ENCODE measurements at places on chromosomes 7 and 10.
A peak's percentile ranks its signal among the peaks of the same experiment; 100 is the strongest.

DNA sequence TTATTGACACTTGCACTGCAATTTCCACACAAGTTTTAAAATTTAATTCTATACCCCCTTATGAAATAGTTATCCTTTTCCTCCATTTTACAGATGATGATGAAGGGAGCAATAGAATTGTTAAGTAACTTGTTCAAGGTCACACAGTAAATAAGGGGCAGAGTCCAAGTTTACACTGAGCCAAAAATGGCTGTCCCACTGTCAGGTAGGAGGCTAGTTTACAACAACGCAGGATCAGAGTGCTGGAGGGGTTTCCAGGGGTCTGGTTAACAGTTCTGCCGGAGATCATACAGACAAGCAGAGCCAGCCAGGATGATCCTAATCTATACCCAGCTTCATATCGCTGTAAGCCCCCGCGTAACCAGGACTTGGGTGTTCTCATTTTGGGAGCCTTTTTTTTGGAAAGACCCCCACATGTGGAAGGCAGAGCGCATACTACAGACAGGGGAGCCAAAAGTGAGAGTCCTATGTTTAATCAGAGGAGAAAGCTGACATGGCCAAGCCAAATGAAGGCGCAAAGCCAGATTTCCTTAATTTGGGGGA, 524 bp upstream of the UNC5B start:
- DNase-seq = no peak

DNA sequence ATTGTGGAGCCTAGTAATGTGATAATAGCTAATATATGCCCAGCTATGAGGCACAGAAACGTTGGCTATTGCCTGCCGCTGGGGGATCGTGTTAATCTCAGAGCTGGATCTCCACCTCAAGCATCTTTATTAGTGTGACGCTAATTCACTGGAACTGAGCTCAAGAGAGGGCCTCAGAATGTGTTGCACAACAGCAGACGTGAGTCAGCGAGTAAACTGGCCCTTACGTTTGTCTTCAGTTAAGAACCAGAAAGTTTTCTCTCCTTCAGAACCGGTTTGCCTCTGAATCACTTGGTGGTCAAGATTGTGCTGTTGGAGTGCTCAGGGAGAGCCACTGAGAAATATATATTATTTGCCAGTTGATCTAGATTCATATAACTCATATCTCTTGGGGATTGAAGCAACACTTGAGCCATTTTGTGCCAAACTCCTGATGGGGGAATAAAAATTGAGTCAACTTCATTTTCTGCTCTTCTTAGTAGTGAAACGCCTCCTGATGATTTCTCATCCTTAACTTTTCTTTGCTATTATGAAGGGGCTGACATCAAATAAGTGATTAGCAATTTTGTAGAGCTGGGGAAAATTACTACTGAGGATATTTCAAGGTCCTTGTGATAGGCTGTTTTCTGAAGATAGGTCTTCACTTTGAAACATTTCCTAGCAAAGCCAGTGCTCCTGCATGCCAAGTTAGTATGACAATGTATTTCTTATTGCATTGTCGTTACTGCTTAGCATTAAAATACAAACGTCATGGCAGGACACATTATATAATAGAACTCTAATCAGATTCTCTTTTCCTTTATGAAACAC, 22.3 kb downstream of the BZW2 start:
- DNase-seq = no peak

- no peak for DNase-seq
Measured at GRCh38 chr10:121262774-121263430, 335.3 kb downstream of the FGFR2 start.

DNA sequence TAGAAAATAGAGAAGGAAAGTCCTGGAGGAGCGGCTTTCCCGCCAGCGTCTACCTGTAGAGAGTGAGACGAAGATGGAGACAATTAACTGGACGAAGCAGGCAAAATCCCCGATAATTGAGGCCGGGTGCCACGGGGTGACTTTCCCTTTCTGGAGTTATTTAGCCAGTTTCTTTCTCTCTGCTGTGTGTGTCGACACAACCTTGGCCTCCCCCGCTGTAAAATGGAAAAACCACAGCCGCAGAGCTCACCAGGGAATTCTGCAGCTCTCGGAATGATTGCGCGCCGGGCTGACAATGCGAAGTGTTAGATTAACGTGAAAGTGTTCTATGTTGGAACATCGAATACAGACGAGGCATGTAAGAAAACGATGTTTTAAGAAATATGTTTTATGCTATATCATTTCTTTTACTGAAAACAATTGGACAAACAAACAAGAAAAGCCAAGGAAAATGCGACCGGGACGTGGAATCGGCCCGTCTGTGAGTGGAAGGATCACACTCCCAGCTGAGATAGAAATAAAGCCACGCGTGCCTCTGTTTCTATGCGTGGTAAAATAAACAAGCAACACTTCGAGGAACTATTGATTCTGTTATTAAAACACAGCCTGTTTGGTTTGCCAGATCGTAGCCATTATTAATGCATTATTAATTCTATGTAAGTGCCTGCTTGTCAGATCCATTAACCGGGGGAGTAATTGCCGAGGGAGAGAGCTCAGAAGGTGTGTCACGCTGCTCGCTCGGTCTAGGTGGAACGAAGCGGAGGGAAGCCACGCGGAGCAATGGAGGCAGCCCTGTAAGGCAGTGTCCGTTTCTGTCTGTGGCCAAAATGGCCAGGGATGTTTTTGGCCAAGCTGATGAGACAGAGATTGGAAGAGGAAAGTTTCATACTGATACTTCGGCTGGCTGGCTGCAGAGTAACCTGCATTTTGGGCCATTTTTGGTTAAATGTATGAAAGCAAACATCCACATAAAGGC, 129.4 kb downstream of the DNAJB6 start:
- no peak for DNase-seq

GRCh38 chr10:18608596-18608995, 42.8 kb downstream of the NSUN6 start:
- DNase-seq = no peak

- DNase-seq = no peak
Measured at GRCh38 chr7:44463169-44463808, 27.2 kb downstream of the NUDCD3 start.

DNA sequence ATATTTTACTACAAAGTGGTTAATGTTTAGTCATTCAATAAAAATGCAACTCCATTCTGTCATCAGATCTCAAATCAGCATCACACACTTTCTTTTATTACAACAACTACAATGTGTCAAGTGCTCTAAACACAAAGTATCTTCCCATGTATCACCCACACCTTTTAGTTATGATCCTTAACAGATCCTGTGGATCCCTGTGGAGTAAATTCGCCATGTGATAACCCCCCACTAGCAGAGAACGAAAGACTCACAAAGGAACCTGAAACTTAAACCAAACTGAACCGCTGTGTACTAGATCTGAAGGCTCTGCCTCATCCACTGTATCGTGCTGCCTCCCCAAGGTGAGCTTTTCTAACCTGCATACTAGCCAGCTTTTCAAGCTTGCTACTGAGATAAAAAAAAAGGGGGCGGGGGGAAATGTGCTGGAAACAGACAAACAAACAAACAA, 1.7 kb downstream of the DPY19L1 start:
- no peak for DNase-seq

DNA sequence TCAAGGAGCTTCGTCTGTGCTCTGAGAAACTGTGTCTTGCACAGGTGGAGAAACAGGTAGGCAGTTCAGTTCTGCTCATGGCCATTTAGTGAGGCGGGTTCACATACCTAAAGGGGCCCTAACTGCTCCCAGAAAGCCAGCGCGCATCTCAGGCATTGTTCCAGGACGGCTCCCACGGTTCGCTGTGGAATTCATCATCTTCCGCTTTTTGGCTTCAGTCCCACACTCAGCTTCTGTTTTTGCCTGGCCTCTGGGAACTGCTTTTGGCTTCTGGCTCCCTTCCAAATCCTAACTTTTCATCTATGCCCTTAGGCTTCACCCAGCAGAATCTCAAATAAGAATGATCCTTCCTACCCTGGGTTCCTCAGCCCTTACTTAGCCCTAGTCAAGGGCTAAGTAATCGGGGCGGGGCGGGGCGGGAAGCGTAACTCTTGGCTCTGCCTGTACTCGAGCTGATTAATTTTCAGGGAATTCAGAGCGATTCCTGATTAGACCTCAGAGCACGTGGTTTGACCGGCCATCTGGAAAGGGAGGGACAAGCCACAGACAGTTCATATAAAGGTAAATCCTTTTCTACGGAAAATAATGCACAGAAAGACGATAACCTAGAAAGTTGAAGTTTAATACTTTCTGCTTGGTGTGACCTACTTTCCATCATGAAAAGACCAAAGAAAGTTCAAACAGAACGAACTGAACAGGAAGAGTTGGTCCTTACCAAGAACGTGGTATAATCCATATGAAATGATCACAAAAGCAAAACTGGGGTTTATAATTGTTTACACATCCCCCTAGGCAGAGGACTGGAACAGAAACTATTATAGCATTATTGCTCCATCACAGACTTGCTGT, 105.7 kb downstream of the ST8SIA6 start:
- no peak for DNase-seq

GRCh38 chr7:31490796-31491314, 23.0 kb upstream of the ITPRID1 start:
- DNase-seq = no peak

- no peak for DNase-seq
Measured at GRCh38 chr7:157044147-157044687, 33.8 kb upstream of the MNX1 start.

GRCh38 chr10:68406111-68406814, 814 bp downstream of the RUFY2 start:
- DNase-seq = peak; percentile 54

- no peak for DNase-seq
Measured at GRCh38 chr10:86203162-86203905, 163.3 kb downstream of the GRID1 start.

Measured in substantia nigra (tissue), 51 donors.